ENCODE measurements at places on chromosomes 1 and 21. TPM values are rescaled to one million over a fixed set of nuclear protein-coding genes. Genes with fewer than 3 reads are reported as not detected.

- 0 out of 2 replicates have a peak, but pooled peaks cover 20% of the 10 kb centered on the region for H3K36me3 ChIP-seq
- H3K27me3 ChIP-seq, result no peaks in the 10 kb centered on the region
Measured at GRCh38 chr1:70205071-70205433, 327 bp downstream of the LRRC40 start.

DNA sequence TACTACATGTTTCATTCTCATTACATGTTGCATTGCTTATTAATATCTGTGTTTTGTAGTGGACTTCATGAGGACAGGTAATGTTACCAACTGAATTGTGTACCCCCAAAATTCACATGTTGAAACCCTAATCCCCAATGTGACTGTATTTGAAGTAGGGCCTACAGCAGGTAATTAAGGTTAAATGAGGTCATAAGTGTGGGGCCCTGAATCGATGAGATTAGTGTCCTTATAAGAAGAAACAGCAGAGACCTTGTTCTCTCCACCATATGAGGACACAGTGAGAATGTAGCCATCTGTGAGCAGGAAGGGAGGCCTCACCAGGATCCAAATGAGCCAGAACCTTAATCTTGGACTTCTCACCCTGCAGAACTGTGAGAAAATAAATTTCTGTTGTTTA, 15.0 kb upstream of the IFNAR1 start:
- no peak overlapping the region for H3K27ac ChIP-seq
- DNase-seq, result no peak

DNA sequence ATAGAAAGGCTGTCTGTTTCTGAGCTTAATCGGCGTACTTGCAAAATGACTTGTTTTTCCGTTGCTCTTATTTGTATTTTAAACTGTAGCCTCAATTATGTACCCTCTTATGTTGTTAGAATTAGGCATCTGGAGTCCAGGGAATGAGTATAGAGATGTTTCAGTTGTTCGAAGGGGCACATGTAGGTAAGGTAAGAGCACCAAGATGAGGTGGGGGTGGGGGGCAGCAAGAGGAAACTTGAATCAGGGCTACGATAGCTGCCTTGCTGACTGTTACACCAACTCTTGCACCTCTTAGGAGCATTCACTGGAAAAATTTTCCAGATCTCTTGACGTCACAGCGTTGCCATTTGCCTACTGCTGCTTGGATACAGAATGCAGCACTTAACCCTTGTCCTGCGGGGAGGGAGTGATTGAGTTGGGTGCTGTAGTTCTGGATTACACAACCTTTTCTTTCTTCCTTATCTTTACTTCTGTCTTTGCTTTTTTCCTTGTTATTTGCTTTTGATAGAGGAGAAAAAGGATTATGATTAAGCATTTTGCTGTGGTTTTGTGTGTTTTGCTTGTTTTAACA, 3.2 kb downstream of the ATP1B1 start:
- peak overlapping the region; percentile 83 for H3K27ac ChIP-seq
- H3K4me3 ChIP-seq, result peak overlapping the region; percentile 99
- DNase-seq, result peak; percentile 63
- H3K36me3 ChIP-seq, result peaks cover 27% of the 10 kb centered on the region
- peaks cover 63% of the 10 kb centered on the region for H3K4me1 ChIP-seq
- H3K27me3 ChIP-seq, result no peaks in the 10 kb centered on the region

DNA sequence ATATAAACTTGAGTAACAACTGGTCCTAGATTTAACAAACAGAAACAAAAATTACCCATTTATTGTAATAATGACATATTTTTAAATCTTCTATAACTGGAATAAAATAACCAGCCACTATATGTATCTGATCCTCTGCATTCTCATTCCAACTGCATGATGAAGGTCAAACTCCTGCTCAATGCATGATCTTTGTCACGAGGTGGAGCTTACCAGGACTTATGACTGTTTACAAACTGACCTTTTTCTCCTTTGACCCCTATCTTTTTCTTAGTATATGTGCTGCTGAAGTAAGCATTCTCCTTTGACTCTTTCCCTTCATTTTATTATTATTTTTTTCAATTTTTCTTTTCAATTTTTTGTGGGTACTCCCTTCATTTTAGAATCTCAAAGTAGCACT, 252.2 kb downstream of the PDE4B start:
- no peak overlapping the region for H3K4me3 ChIP-seq
- no peaks in the 10 kb centered on the region for H3K36me3 ChIP-seq
- no peak overlapping the region for H3K27ac ChIP-seq
- no peaks in the 10 kb centered on the region for H3K4me1 ChIP-seq

GRCh38 chr1:42385283-42385682, 4.7 kb downstream of the RIMKLA start:
- peak overlapping the region; percentile 34 for H3K27ac ChIP-seq
- H3K36me3 ChIP-seq, result no peaks in the 10 kb centered on the region
- H3K27me3 ChIP-seq, result no peaks in the 10 kb centered on the region
- H3K4me1 ChIP-seq, result peaks cover 16% of the 10 kb centered on the region
- DNase-seq, result no peak
- no peak overlapping the region for H3K4me3 ChIP-seq

NID1 gene
- total RNA-seq, result not detected

DNA sequence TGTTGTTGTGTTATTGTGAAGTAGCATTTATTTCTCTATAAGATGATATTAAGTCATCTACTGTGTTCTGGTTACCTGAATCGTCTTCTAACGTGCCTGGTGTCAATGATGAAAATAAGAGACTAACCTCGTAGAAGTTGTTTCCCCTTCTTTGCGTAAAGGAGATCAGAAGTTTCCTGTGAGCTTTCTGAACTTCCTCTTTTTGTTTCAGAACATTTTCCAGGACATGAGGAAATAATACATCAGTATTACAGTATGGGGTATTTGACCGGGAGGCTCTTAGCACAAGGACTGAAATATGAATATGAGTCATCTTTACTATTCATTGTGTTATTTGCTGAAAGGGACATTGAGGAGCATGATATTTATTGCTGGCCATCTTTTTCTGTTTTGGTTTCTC, 1.3 kb downstream of the ST6GALNAC3 start:
- H3K4me3 ChIP-seq, result no peak overlapping the region
- H3K27me3 ChIP-seq, result no peaks in the 10 kb centered on the region
- DNase-seq, result no peak
- no peaks in the 10 kb centered on the region for H3K4me1 ChIP-seq
- no peaks in the 10 kb centered on the region for H3K36me3 ChIP-seq

GRCh38 chr1:208756339-208756981, 512.3 kb upstream of the PLXNA2 start:
- no peaks in the 10 kb centered on the region for H3K4me1 ChIP-seq
- H3K4me3 ChIP-seq, result no peak overlapping the region
- H3K36me3 ChIP-seq, result no peaks in the 10 kb centered on the region

DNA sequence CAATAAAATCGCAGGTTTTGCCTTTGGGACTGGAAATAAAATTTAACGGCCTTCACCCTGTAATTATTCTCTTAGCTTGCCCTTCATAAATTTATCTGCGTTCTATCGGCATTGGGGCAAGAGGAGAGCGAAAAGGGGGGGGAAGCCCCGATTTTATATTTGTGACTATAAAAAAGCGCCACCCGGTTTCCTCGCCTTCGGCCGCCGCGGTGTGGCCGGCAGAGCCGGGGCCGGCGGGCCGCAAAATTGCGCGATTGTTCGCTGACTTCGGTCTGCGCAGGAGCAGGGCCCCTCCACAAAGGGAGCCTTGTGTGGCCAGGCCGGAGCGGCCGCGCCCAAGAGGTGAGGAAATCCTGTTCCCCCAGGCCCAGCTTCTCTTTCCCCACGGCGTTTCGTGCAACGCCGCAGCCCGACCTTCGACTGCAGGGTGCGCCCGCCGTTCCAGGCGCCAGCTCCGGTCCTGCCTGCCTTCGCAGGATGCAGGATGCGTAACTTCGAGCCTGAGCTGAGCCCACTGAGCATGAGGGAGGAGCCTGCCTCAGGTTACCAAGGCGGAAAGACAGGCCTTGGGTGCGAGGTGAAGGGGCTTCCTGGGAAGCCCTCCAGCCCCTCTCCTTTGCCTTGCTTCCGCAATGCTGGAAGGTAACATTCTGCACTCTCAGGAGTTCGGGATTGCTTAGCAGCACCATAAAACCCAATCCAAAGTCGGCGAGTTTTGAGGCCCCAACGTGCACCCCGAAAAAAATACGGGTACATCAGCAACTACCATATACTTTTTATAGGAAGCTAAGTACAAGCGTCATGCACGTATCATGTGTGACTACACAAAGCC, 4.9 kb upstream of the TBX15 start:
- peaks cover 58% of the 10 kb centered on the region for H3K27me3 ChIP-seq
- no peaks in the 10 kb centered on the region for H3K36me3 ChIP-seq
- H3K4me1 ChIP-seq, result no peaks in the 10 kb centered on the region
- H3K4me3 ChIP-seq, result no peak overlapping the region
- H3K27ac ChIP-seq, result no peak overlapping the region
- no peak for DNase-seq

GRCh38 chr1:67463298-67463955, 33.2 kb upstream of the SERBP1 start:
- H3K4me3 ChIP-seq, result no peak overlapping the region
- H3K27ac ChIP-seq, result no peak overlapping the region
- DNase-seq, result no peak

DNA sequence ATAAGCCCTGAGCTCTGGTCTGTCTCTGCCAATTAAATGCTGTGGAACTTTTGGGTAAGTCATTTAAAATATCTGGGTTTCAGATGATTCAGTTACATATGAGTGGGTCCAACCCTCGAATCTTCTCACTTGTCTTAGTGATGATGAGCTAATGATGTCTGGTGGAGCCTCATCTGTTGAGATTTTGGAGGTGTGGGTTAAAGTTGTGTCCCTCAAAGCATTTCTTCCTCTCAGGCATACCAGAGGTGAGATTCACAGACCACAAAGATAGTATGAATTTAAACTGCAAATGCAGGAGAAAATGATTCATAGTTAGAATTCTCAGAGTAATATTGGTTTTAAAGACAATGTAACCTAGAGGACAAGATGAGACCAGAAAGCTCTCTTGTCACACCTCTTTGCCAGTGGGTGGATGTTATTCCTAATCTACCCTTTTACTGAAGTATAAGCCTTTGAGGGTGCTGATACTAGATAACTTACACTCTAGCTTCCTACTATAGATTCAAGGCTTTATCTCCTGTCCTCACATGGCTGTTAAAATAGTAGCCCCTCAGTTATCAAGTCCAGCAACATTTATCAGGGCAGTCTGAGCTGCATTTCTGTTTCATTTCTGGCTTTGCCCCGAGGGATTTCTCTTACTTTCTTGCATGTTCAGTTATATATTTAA, 90.7 kb downstream of the MT1HL1 start:
- no peaks in the 10 kb centered on the region for H3K36me3 ChIP-seq
- peaks cover 9% of the 10 kb centered on the region for H3K27me3 ChIP-seq
- no peak overlapping the region for H3K27ac ChIP-seq
- H3K4me1 ChIP-seq, result no peaks in the 10 kb centered on the region
- no peak for DNase-seq

DNA sequence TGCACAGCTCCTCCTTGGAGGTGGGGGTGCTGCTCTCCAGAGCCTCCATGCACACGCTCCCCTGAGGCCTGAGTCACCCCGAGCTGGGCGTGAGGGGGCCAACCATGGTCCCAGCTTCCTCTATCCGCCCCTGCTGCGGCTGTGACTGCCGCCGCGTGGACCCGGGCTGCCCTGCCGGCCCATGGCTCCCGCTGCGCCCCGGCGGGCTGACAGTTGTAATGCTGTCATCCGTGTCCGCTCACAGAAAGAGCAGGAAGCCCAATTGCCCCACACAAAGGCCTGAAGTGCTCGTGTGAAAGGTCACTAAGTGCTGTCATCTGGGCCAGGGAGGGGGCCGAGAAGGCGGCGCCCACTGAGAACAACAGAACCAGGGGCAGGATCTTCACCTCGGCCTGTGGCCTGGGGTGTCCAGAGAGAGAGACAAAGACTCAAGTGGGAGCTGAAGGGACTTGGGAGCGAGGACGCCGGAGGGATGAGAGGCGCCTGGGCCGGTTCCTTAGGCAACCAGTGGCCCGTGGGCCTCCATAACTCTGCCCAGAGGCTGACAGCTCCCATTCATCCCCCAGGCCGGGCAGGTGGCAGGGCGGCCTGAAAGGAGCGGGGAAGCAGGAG, 31.5 kb downstream of the OLIG1 start:
- DNase-seq, result no peak
- H3K4me3 ChIP-seq, result no peak overlapping the region
- peaks cover 73% of the 10 kb centered on the region for H3K27me3 ChIP-seq
- no peaks in the 10 kb centered on the region for H3K4me1 ChIP-seq
- no peak overlapping the region for H3K27ac ChIP-seq

PLA2G2D gene
- not detected for total RNA-seq

Measured in PC-9 (cell line).